ENCODE measurements at places on chromosomes 7 and 10. TPM values are rescaled to one million over a fixed set of nuclear protein-coding genes. Genes with fewer than 3 reads are reported as not detected.
A peak's percentile ranks its signal among the peaks of the same experiment; 100 is the strongest.

DNA sequence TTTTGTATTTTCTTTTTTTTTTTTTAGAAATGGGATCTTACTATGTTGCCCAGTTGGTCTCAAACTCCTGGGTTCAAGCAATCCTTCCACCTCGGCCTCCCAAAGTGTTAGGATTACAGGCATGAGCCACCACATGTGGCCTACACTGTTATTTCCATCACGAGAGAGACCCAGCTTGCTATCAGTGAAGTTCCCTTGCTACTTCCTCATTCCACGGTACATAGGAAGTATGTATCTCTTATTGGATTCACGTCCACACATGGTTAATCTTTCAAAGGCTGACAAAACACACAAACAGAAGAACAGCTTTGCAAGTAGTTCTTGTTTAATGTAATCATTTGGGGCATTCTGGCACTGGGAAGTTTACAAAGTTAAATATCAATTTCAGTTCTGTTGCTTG is 50.9 kb downstream of the DCLRE1A start:
- DNase-seq: no peak

PNLIPRP1 gene
- not detected for total RNA-seq

CCDC7 gene
- total RNA-seq: 7.4 TPM

TRIM56 gene
- total RNA-seq: 9.4 TPM

DNA sequence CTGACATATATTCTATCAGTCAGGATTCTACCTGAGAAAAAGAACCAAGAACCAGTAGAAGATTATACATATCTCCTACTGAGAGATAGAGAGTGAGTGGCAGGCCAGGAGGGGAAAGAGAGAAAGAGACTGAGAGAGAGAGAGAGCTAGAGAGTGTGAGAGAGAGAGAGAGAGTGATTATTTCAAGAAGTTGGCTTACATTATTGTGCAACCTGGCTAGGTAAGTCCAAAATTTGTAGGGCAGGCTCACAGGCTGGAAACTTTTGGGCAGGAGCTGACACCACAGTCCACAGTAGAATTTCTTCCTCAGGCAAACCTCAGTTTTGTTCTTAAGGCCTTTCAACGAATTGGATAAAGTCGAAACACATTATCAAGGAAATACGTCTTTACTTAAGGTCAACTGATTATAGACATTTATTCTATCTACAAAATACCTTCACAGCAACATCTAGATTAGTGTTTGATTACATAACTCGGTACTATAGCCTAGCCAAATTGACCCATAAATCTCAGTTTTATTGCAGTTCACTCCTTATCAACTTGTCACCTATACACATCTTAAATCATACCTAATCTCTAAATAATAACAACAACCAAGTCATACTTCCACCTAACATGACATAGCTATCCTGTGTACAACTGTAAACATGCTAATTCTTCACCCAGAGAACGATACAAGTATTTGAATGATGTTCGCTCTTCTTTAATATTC is 17.0 kb upstream of the CYP2C18 start:
- no peak for DNase-seq

DNA sequence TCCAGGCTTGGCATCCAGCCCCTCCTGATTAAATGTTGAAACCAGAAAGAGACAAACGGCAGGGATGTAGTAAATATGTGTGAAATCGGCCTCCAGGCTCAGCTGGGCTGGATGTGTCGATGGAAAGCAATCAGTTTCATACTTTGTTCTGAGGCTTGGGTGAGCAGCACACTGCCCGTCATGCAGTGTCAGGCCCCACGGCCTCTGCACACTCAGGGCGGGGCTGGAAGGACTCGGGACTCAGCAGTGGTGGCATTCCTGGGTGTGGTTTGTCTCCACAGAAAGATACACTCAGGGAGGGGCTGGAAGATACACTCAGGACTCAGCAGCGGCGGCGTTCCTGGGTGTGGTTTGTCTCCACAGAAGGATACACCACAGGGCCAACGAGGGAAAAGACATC is 22.0 kb downstream of the ADGRA1 start:
- peak; percentile 52 for DNase-seq

NUTM2E gene
- not detected for total RNA-seq

GRCh38 chr7:2870471-2870931 is 26.4 kb upstream of the GNA12 start:
- peak; percentile 92 for DNase-seq

GRCh38 chr7:80140388-80140787 is 5.8 kb downstream of the GNAI1 start:
- DNase-seq: no peak

GRCh38 chr7:74604326-74605020 is 53.0 kb upstream of the GTF2I start:
- DNase-seq: peak; percentile 82

ERVW-1 gene
- total RNA-seq: not detected

DNA sequence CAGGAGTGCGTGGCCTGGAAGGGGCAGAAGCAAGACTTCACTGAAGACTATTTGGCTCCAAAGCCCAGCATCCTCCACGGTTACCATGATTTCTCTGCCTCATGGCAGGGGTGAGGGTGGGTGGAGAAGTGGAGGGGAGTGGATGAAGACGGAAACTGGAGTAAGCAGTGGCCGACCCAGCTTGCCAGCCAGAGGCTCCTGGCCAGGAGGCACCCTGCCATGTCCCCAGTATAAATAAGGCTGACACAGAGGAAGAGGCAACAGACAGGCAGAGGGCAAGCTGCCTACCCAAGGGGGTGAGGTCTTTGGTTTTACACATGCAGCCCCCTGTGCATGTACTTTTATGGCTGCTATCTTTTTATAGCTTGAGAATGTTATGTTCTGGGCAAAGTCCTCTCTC is 102.6 kb upstream of the TBX20 start:
- DNase-seq: no peak

- DNase-seq: no peak
These were observed 918.9 kb downstream of the GRID1 start for GRCh38 chr10:85447690-85448089.

DNA sequence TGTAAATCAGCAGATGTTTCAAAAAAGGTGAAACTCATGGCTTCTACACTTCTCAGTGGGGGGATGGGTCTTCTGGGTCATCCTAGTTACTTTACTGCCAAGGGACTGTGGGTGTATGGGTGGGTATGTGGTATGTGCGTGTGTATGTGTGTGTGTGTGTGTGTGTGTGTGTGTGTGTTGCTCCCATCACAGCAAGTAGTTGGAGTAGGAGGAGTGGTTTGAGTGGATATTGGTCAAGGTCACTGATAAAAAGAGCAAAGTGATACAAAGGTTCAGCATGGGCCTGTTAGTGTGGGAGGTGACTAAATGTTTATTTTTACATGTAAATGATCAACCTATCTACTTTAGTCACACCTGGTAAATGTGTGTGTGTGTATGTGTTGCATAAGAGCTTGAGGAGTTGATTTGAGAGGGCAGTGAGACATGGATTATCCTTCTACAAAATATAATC is 11.8 kb upstream of the COBL start:
- DNase-seq: no peak

GRCh38 chr10:133316266-133316665 is 7.6 kb downstream of the ZNF511 start:
- DNase-seq: no peak

GRCh38 chr7:140060243-140060630 is 2.5 kb downstream of the PARP12 start:
- no peak for DNase-seq

- no peak for DNase-seq
These were observed 55.1 kb downstream of the FAM53B start for GRCh38 chr10:124688889-124689670.

AGBL3 gene
- total RNA-seq: 1.9 TPM

DNA sequence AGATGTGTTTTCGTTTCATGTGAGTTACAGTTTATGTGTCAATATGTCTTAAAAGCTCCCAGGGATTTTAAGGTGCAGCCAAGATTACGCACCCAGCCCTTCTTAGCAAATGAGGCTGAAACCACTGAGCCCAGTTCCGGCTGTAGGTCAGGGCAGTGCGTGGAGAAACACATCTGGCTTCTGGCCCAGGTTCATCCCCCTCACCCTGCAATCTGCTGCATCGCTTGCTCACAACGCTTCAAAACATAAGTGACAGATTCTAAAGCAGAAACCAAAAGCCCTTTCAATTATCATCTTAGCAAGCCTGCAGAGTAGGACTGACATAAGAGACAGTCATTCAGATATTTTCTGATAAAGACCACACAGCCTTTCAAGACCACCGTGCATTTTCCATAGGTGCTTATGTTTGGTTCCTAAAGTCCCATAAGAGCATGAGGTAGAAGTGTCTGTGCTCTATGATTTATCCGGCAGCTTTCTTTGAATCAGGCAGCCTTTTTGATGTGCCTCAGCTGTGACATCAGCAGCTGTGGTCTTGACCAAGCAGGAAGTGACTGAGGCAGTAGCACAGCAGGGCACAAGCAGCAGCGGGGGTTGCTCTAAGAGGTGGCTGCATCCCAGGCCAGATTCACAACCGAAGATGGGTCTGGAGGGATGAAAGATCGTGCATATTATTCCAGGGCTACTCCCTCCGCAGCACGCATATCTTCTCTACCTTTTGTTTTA is 72.1 kb upstream of the LYZL2 start:
- peak; percentile 68 for DNase-seq

RAB19 gene
- not detected for total RNA-seq

UTF1 gene
- not detected for total RNA-seq

GRCh38 chr7:1523208-1523607 is 7.3 kb upstream of the MAFK start:
- DNase-seq: no peak

TYW1B gene
- 1.3 TPM for total RNA-seq

- DNase-seq: peak; percentile 93
These were observed 132.7 kb downstream of the KCNMA1 start for GRCh38 chr10:77504873-77505257.

PDE6C gene
- not detected for total RNA-seq

MRLN gene
- not detected for total RNA-seq

DNA sequence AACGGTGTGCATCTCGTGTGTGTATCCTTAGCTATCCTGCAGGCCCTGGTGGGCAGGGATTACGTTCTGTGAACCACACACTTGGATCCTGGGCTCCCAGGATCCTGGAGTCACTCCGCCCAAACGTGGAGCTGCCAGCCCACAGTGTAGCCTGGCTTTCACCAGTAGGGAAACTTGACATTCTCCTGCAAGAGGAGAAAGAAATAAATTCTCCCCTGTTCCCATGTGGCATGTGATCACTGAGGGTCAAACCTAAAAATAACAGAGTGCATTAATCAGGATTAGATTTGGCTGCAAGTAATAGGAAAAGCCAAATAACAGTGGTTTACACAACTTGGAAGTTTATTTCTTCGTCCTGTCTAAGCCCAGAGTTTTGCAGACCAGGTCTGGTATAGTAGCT is 32.3 kb downstream of the PALD1 start:
- no peak for DNase-seq

SPDYE2 gene
- total RNA-seq: not detected

DNA sequence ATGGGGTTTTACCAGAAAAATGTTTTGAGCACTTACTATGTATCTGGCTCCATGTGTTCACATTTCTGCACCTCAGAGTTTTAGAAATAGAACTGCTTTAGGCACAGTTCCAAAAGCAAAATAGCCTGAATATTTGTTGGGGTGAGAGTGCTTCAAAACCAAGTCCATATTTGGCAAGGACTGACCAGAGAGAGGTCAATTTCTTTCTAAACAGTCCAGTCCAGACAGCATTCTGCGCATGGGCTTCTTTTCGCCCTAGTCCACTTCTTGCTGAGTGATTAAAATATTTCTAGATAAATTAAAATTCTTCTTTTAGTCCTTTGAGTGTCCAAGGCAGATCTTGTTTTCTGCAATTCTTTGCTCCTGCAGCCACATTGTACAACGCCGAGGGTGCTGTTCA is 427.0 kb downstream of the PHTF2 start:
- no peak for DNase-seq

ATRNL1 gene
- 11.4 TPM for total RNA-seq

GRCh38 chr10:70481831-70482530 is 3.4 kb downstream of the PALD1 start:
- DNase-seq: no peak

GRCh38 chr7:44536090-44536489 is 5.0 kb downstream of the NPC1L1 start:
- no peak for DNase-seq

- no peak for DNase-seq
These were observed 14.0 kb upstream of the BLNK start for GRCh38 chr10:96285331-96285752.

GRCh38 chr10:104559935-104560334 is 81.2 kb upstream of the SORCS3 start:
- DNase-seq: no peak

DNA sequence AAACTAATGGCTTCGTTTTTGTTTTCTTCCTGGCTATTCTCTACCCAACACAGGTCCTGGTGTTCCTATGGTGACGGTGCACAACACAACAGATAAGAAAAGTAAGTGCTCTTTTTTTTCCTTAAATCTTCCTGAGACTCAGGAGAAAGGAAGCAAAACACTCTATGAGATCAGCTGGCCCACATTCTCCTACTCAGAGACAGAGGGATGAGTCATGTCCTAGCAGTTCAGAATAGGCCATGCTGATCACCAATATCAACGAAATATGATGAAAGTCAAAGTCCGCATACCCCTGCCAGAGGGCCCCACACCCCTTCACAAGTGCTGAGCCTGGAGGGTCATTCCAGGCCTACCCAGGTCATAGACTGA is 149.2 kb downstream of the PAXIP1 start:
- DNase-seq: no peak

- no peak for DNase-seq
These were observed 36.4 kb upstream of the CD36 start for GRCh38 chr7:80601999-80602398.

DNA sequence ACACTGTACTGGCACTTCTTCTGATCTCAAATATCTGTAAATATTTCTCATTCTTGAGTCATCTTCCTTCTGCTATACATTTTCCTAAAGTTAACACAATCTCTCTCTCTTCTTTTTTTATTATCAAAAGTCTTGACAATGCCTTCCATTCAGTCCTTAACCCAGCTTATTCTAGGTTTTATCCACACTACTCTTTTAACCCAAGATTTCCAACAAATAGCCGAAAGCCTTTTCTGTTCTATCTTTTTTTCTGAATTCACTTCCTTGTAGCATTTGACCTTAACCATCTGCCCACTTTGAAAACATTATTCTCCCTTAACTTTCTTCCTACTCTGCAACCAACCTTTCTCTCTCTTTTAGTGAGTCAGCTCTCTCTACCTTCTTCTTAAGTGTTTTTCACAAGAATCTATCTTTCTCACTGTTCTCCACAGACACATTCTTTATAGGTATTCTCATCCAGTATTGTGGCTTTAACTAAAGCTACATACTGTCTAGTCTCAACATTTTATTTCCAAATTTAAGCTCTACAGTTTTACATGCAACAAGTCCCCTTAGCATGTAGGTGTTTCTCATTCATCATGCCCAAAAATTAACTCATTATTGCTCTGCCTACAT is 915.6 kb downstream of the KCNMA1 start:
- DNase-seq: no peak

FAM25G gene
- not detected for total RNA-seq

SLC13A1 gene
- total RNA-seq: not detected

DNA sequence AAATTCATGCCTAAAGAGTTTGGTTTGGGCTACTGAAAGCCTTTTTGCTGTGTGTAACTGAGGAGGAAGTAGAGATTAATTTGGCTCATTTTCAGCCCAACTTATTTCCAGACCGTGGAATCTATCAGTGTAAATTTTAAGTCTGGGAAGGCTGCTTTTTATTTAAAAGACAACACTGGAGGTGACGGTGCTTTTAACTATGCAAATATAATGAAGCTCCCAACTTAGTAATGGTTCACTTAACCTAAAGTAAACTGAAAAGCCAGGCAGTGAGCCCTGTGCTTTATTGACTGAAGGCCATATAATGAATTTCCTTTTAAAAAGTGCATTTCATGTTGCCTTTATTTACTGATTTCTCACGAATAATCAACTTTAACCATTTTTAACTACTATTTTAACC is 127.2 kb downstream of the NPY start:
- DNase-seq: no peak

All from A172 (cell line).